ENCODE measurements at places on chromosomes 13 and 19.
A peak's percentile ranks its signal among the peaks of the same experiment; 100 is the strongest.

GRCh38 chr19:54448040-54448773 is 792 bp upstream of the LENG8 start:
- DNase-seq, result no peak

DNA sequence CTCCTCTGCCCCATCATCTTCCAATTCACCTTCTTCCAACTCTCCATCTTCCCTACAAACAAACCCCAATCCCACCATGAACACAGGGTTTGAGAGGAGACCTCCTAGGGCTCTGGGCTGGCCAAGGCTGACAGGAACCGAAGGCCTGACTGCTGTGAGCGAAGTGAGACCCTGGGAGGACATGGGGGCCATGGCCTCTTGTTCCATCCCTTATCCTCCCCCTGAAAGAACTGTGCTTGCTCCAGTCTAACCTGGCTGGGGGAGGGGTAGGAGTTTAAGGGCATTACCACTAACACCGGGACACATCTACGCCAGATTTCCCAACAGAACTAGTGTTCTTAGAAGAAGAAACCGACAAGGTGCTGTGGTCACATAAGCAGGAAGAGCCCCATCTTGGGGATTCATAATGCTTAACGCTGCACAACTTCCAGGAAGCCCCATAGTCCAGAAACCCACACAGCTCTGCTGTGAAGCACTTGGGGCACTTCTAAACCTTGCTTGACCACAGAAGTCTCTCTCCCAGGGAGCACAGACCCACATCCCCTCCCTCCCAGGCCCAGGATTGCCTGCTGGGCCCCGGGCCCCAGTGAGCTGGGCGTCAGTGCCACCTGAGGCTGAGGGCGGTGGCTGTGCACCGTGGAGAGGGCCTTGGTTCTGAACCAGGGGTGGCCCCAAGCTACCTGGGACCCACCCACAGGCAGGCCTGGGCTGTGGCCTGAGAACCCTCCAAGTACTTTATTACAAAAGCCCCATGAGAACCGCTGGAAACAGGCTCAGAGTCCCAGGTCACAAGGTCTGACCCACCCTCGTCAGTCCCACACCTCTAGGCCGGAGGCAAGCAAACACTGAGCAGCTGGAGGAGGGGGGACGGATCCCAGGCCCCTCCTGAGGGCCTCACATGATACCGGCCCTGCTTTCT is 18.8 kb downstream of the ZC3H4 start:
- peak; percentile 21 for DNase-seq

DNA sequence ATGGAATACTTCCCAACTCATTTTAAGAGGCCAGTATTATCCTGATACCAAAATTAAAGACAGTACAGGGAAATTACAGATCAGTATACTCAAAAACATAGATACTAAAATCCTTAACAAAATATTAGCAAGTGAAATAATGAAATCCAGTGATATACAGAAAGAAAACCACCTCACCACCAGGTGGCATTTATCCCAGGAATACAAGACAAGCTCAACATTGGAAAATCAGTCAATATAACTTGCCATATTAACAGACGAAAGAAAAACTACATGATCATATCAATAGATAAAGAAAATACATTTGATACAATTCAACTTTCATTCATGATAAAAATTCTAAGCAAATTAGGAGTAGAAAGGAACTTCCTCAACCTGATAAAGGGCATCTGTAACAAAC is 6.7 kb upstream of the GNA15 start:
- DNase-seq, result no peak

GRCh38 chr19:44367024-44367423 is 10.5 kb upstream of the ZNF112 start:
- DNase-seq, result no peak

DNA sequence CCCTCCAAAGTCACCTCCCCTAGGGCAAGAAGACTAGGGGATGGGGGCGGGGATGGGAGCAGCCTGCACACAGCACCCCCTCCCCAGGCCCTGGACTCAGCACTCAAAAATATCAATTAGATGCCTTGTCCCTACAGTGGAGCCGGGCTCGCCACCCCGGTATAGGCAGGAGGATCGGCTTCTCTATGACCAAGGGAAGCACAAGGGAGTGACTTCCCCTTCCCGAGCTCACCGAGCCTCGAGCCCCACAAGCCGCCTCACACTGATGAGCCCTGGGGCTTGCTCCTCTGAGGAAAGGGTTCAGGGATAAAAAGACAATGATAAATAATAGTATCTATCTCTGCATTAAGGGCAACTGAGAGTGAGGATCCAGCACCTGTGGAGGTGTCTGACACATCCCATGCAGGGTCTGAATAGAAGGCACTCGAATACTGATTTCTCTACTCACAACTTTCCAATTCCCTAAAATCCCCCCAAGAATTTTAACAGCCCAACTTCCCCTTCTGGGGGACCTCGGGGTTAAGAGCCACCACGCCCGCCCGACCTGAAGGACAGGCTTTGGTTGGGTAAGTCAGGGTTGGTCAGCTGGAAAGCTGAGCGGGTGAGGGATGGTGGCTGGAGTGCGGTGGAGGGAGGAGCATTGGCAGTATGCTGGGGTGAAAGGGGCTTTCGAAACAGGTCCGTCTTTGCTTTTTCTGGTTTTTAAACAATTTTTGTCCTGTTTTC is 51.3 kb downstream of the STK24 start:
- no peak for DNase-seq

- DNase-seq, result no peak
Measured at GRCh38 chr13:72463561-72463960, 263.9 kb downstream of the MZT1 start.
